Stimulated activated CD4-positive, alpha-beta T cell treated with anti-CD3 and anti-CD28 coated beads, Interleukin-2, amount 100 ng/mL, for 48 hours (primary cell): ENCODE measurements at places on chromosomes 16 and 17.

DNA sequence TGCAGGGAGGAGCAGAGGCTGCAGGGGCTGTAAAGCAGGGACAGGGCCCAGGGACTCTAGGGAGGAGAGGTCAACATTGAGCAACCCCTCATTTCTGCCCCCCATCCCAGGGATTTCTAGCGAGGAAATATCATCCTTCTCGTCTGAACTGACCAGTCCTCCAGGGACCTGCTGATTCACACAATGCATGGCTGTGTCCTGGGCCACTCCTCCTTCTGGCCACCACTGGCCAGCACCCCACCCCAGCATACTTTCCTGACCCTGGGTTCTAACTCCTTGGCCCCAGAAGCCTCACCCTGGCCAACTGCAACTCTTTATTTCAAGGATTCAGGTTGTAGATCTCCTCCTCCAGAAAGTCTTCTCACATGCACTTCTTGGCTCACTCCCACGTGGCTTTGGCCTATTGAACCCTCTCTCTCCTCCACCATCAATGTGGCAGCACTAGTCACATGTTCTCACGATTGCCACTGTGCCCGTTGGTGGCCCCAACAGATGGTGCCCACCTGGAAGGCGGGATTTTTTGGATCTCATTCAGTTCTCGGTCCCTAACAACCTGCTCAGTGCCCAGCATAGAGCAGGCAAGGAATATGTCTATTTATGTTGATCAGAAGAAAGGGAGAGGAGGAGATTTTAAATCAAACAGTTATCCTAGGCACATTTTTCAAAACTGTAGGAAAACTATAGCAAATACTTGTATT, 41.5 kb downstream of the CUEDC1 start:
- no peak for DNase-seq

GRCh38 chr16:15620611-15621195, 22.3 kb downstream of the MARF1 start:
- no peak for DNase-seq

- DNase-seq = no peak
Measured at GRCh38 chr16:81780350-81780749, 1.3 kb downstream of the PLCG2 start.

GRCh38 chr17:6066183-6066948, 3.8 kb upstream of the WSCD1 start:
- DNase-seq = no peak

GRCh38 chr16:977081-977701, 4.4 kb upstream of the SOX8 start:
- no peak for DNase-seq
